Stimulated activated CD4-positive, alpha-beta T cell treated with anti-CD3 and anti-CD28 coated beads, TNF-alpha, amount 100 ng/mL, for 1 hour (primary cell): ENCODE measurements at places on chromosomes 7 and 10.

GRCh38 chr7:107907790-107908189, 16.8 kb downstream of the DLD start:
- no peak for DNase-seq

- no peak for DNase-seq
These were observed 230.7 kb downstream of the RPS24 start for GRCh38 chr10:78264361-78264760.

- DNase-seq, result no peak
These were observed 35.0 kb downstream of the SEPTIN14 start for GRCh38 chr7:55827577-55827976.

DNA sequence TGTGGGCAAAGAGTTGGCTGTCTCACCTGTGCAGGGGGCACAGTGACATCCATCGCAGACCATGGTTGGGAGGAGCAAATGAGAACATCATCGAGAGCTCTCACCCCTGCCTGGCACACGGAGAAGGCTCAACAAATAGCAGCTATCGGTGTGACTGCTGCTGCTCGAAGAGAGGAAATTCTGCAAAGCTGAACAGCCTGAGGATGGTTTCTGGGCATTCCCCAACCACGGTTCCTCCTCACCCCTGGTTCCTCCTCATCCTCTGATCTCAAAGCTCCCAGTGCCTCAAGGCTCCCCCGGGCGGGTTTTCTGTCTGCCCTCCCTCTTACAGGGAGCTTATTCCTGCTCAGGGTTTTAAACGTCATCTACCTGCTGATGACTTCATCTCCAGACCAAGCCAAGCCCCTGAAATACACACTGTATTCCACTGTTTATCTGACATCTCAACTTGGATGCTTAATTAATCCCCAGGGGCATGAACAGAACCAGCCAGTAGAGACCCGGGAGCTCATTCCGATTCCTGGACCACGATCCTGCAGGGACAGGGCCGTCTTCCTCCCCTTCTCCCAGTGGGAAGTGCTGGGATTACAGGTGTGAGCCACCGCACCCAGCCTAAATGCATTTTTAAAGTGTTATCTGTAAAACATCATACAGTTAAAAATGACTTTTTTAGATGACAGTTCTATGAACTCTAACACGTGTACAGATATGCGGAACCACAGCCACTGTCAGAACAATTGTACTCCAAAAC, 19.5 kb upstream of the NOM1 start:
- DNase-seq, result peak; percentile 8

DNA sequence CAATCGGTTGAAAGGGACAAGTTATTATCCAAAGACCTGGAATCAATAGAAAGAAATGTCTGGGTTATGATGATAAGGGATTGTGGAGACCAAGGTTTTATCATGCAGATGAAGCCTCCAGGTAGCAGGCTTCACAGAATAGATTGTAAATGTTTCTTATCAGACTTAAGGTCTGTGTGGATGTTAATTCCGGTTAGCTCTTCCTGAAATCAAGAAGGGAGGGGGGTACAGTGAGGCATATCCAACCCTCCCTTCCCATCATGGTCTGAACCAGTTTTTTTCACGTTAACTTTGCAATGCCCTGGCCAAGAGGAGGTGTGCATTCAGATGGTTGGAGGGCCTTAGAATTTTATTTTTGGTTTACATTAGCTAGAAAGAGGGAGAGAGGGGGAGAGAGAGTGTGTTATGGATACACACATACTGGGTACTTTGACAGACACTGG, 9.8 kb upstream of the LRRC61 start:
- DNase-seq, result no peak

DNA sequence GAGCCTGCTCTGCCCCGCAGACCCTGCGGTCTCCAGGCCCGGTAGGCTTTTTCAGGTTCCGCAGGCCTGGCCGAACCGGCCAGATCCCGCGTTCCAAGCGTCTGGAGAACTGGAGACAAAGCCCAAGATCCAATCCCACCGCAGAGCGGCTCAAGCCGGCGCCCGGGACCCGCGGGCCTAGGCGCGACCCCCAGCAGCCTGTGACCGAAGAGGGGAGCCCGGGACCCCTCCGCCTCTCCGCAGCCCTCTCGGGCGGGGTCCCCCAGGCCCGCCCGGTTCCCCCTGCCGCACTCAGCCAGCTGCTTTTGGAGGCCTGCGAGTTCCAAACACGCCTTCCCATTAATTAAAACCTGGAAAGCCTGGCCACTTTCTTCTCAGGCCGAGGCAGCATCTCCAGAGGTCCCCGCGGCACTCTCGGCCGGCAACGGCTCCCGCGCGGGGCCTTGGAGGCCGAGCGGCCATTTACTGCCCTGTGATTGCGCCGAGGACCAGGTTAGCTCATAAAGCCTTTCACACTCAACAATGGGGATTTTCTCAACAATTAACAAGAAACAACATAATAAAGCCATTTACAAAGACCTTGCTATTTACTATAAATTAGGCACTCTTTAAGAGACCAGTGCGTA, 16.7 kb downstream of the SKIDA1 start:
- no peak for DNase-seq

- no peak for DNase-seq
These were observed 34.0 kb downstream of the TMEM270 start for GRCh38 chr7:73894733-73895551.

- DNase-seq, result no peak
These were observed 203.1 kb upstream of the PDE1C start for GRCh38 chr7:32273297-32273696.

DNA sequence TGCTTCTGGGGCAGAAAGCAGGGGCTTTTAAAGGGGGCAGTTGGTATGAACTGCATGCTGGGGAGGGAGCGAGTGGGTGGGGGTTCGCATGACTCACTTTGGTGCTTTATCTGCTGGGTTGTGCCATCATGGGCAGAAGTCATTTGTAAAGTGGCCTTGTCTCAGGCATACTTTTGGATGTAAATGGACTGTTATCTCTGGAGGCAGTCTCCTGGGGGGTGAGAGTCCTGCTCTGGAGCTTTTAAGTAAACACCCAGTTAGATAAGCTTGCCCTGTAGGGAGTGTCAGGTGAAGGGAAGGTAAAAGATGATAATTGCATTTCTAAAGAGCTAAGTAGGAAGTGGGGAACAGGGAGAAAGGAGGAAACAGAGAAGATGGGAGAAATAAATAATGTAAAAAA, 1.6 kb upstream of the GSTO1 start:
- no peak for DNase-seq

DNA sequence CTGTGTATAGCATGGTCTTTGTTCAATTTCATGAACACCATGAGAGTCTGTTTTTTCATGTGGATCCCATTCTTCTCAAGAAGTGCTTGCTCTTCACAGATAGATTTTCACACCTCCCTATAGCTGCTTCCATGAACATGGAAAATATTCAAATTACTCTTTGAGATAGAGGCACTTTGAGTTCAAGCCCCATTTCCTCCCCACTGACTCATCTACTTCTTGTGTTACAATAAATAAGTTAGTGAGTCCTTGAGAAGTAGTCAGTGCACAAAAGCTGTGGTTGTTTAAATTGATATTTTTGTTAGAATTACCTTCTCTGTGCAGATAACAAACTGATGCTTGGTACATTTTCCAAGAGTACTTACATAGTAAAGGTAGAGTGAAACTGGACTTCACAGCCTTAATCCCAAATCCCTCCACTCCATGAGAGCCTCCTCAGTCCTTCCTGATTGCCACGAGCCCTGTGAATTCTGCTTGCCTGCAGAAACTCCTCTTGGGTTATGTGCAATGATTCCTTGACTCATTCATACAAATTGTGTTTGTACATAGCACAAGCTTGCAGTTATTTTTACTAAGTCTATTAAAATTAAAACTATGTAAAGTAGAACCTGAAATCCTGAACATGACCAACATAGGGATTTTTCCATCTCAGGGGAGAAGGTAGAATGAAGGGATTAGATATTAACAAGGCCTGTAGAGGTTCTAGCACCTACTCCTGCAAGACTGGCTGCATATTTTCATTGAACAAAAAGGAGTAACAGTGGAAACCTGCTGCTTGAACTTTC, 496.2 kb downstream of the TNS3 start:
- no peak for DNase-seq

DNA sequence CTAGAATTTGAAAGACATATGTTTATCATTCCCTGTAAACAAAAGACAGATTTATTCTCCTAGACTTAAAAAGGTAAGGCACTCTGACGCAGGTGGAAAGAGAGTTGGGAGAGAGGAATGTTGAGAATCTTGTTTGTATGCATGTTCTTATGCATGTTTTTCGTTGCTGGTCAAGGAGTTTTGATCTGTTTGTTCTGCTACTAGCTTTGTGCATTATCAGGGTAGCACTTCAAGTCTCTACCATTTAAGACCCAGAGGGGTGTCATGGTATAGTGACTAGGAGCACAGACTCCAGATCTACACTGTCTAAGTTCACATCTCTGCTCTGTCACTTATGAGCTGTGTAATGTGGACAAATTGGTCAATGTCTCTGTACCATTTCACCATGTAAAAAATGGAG, 200.2 kb upstream of the FZD1 start:
- no peak for DNase-seq

DNA sequence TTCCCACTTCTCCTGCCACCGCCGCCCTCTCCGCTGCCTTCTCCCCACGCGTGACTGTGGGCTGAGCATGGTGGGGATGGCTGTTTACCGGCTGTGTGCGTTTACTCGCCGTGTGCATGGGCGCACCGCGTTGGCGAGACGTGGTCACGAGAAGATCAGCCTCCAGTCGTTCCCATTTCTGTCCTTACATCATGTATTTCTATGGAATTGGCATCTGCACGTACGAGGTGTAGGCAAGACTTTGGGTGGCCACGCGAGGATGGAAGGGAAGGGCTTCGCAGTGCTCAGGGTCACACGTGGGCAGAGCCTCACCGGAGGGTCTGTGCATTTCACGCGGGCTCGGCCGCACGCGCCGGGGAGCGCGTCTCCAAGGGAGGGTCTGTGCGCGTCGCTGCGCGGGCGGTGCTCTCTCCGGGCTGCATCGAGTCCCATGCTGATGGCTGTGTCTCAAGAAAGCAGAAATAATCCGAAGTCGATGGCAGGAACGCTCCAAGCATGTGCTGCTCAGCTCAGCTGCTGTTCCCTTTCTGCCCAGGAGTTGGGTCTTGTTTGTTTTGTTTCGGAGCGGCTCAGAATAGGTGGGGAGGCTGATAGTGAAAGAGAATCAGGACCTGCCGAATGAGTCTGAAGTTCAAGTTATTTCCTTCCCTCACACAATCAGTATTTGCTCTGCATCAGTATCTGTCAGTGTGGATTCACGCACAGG, 973 bp downstream of the CAMK1D start:
- DNase-seq, result no peak

DNA sequence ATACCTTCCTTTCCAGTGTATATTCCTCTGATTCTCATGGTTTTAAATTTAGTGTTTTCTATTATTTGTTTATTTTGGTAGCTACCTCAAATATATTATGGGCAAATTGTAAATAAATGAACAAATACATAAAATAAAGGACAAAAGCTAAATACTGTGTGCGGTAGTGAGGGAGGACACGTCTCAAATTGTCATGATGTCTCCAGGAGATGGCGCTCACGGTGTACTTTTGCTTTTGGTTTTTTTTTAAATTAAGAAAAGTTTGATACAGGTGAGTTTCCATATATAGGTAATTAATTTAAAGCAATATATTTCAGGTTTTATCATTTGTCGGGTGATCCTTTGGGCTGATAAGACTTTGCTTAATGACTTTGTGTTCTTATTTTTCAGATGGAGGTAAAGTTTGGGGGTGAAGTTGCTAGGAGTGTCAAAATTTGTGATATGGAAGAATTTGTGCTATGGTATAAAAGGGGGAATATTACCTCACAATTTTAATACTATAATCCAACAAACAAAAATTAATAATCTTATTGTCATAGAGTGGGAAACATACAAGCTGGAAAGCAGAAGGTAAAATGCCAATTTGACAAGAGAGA, 68.4 kb upstream of the TMEM229A start:
- DNase-seq, result no peak

DNA sequence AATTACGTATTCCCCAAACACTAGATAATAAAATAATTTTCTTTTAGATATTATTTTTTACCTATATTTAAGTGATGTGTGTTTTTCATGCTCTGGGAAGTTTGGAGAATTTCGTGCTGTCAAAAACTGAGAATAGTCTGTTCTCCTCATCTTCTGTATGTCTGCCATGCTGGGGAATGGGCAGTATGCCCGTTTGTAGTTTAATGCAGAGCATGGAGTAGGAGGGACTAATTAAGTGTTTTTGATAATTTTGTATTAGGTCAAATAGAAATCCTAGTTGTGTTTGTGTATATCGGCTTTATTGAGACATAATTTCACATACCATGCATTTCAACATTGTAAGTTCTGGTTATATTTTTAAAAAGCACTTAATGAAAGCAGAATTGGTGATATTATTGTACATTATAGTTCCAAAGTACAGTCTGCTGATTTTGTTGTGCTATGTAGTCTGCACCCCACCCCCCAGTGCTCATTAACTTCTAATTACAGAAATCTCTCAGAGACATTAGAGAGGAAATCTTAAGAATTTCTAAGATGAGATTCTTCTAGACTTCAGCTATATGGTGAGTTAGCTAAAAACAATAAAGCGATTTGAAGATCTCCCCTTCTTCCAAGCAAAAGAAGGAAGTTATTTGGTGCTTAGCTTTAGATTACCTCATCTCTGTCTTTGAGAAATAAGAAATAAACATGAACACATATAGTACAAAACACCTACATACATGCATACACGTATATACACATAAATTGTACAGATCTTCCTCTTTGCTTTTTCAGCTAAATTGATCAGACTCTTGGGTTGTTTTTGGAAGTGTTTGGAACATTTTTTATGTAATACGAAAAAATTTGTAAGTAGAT, 22.2 kb downstream of the ZRANB1 start:
- no peak for DNase-seq

DNA sequence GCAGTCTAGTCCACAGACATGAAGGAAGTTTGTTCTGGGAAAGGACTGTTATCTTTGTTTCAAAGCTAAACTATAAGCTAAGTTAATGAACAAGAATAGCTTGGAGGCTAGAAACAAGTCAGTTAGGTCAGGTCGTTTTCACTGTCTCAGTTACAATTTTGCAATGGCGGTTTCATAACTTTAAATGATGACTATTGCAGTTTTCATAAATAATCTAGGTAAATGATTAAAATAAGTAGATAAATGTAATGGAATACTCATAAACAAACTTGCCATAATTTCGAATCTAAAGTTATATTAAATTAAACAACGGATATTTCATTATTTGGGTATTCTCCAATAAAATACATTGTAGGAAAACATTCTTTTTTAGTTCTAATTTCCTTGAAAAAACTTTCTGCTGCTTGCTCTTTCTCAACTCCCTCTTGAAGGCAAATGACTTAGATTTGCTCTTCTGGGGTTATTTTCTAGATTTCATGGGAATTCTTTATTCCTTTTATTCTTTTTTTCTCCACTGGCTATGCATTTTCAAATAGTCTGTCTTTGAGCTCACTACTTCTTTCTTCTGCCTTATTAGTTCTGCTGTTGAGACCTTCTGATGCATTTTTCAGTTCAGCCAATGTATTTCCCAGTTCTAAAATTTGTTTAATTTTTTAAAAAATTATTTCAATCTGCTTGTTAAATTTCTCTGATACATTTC, 103.8 kb upstream of the APBB1IP start:
- DNase-seq, result no peak

GRCh38 chr7:20450536-20450935, 119.8 kb downstream of the ITGB8 start:
- DNase-seq, result no peak

- no peak for DNase-seq
These were observed 84.9 kb upstream of the PRR15 start for GRCh38 chr7:29478687-29479240.
